Activated gamma-delta T cell treated with anti-CD3 and anti-CD28 coated beads, Interleukin-2, amount 50 U/mL, for 16 hours (primary cell): ENCODE measurements at places on chromosomes 7 and 10.

DNA sequence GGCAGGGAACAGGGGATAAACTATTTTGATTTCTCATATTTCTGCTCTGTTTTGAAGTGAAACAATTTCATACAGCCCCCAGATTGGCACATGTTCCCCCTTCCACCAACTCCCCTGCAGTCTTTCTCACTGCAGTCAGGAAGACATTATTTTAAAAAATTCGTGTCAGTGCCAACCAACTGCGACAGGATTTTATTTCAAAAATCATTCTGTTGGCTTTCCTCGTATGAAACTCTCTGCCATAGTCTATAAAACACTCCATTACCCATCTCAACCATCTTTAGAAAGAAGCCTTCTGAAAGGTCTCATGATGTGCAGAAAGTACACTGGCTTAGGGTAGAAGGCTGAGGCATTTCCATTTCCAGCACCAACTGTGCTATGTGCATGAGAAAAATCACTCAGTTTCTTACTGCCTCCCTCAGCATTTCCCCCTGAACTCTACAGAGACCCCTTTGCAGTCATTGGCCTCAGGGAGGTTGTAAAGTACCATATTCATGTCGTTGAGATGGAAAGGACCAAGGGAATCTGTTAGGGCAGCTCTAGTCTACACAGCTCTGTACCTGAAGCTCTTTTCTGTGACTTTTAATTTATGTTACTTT, 46.9 kb downstream of the STEAP1B start:
- no peak for DNase-seq

DNA sequence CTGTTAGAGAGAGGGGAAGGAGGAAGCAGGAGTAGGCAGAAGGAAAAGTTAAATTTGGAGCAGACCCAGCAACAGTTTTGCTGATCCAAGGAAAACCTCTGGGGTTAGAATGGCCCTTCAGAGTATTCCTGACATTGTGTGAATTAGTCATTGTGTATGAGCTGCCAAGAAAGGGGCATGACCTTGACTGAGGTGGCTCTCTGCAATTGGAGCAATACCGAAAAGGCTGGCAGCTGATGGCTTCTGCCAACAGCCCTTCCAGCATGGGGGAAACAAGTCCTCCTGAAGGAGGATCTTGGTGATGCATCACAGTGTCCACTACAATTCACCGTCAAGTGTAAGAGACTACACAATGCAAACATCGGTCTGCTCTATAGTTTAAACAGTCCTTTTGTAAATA, 20.6 kb upstream of the WASL start:
- DNase-seq: no peak

- no peak for DNase-seq
Observed at GRCh38 chr10:60171436-60172013, 218.2 kb downstream of the ANK3 start.

- DNase-seq: no peak
Observed at GRCh38 chr7:148277042-148277660, 313.4 kb upstream of the C7orf33 start.

DNA sequence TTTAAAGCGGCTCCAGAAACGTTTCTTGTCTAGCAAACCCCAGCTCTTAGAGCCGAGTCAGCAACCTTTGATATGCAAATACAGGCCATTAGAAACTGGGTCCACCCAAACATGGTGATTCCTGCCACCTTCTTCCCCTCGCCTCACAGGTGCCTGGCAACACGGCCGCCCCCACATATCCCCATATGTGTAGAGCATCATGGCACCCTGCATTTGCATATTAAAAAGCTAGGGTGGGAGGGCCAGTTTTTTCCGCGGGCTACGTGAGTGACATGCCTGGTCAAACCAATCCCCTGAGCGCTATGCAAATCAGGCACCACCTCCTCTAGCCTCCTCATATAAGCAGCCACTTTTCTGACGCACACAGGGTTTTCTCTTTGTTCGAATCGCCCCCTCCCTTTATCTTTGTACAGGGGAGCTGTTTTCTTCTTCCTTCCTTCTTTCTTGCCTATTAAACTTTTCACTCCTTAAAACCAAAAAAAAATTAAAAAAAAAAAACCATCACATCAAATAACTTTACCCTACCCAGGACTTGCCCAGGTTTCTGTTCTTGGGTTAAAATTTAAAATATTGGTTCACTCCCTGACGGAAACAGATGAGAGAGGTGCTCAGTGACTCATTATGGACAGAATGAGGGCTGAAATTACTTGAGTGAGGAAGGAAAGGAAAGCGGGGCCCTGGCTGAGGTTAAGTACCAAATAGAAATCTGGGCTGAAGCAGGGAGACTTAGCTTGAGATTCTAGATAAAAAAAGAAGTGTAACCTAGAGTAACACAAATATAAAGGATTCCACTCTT, 59.8 kb downstream of the COA1 start:
- no peak for DNase-seq

DNA sequence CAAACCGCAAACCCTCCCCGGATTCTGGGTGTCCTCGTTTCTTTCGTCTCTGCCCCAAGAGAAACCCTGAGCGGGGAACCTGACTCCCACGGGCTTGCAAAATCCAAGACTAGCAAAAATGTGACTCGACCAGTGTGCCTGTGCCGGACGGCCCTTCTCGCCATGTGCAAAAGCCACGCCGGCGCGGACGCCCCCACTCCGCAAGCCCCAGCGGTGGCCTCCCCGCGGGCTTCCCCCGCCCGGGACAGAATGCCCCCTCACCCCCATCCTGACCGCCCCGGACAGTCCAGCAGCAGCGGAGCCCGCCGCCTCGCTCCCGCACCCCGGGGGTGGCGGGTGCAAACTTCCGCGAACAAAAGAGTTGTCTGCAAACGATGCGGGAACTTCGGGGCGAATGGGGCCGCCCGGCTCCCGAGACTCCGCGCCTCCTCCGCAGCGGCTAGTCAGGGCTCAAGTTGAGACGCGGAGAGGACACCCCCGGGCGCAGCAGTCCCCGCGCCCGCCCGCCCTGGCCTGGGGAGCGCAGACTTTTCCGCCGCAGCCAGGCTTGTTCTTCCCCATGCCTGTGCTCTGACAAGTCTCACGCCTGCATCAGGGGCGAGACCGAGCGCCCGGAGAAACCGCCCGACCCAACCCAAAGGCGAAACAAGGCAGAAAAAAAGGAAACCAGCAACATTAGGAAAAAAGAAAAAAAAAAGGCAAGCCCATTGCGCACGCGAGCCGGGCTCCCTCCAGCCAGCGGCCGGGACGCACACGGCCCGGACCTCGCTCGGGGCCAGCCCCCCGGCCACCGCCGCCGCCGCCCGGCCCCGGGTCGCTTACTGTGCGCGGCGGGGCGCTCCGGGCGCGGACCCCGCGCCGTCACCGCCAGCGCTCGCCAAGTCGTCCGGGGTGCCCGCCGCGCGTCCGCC, 732 bp downstream of the FAM53B start:
- DNase-seq: no peak

- DNase-seq: no peak
Observed at GRCh38 chr10:71912431-71912830, 51.8 kb upstream of the CHST3 start.
